Activated naive CD8-positive, alpha-beta T cell treated with anti-CD3 and anti-CD28 coated beads for 36 hours (primary cell): ENCODE measurements at places on chromosomes 1 and 21.

- no peak for DNase-seq
These were observed 72.0 kb downstream of the OLFM3 start for GRCh38 chr1:101924700-101925099.

DNA sequence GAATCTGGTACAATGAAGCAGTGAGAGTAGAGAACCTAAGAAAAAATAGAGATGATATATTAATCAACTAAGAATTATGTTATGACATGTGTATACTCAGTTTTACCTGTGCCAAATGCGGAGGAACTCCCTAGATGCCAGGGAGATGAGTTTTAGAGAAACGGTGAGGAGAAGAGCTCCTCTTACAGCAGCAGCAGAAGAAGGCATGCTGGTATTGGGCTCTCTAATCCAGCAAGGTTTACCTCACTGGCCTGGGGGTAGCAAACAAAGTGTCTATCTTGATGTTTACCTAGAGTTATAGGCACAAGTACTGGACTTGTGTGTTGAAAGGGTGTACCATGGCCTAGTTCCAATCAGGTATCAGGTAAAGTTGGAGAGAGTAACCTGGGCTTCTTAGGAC is 28.9 kb upstream of the DEPDC1 start:
- no peak for DNase-seq

DNA sequence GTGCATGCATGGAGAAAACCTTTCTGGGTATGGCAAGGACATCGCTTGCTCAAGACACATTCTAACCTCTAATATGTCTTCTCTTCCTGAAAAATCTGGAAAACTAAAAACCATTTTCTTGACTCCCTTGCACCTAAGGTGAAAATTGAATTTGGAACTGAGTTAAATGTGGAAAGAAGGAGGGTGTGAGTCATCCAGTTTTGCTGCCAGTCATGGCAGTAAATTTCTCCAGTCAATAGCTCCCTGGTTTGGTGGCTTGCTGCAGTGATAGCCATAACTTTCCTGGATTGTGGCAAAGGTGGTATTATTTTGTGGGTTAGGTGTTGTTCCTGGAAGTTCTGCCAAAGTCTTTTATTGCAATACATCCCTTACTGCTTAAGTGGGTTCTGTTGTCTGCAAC is 2.5 kb downstream of the ZCCHC17 start:
- no peak for DNase-seq

DNA sequence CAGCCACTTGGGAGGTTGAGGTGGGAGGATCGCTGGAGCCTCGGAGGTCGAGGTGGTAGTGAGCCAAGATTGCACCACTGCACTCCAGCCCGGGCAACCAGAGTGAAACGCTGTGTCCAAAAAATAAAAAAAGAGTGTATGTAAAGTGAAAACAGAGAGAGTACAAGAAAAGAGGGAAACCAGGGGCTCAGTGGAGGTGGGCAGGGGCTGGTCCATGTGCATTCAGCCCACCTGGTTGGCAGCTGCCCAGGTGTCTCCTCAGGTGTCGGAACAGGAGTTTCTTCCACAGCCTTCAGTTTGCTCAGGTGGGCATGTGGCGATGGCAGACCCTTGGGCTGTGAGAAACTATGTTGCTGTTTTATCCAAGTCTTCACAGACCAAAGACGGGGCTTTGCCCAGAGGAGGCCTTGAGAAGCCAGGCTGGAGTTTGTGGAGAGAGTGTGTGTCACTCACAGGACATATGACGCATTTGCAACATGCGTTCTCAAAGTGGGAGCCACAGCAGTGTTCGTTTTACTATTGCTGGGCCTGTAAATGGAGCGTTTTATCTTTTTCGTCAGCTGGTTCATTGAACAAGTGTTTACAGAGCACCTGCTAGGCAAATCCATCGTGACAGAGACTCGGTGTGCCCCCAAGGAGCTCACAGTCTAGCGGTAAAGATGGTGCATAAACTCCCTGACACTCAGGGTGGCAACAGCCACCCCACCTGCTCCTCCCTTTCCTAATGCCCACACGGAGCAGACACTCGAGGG is 22.4 kb upstream of the SAMD11 start:
- DNase-seq = no peak

DNA sequence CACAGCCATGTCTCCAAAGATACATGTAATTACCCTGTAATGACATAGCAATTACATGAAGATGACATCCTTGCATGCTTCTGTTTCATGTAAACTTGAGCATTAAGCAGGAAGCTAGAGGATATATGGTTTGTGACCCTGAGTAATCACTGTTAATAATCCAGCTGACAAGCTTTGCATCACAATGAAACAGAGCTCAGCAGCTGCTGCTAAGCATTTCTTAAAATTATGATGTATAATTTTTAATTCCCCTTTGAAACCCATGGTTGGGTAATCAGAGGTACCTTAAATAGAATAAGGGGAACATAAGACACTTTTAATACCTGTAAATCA is 293.5 kb downstream of the NTNG1 start:
- DNase-seq = no peak

- no peak for DNase-seq
These were observed 23.7 kb downstream of the CLIC6 start for GRCh38 chr21:34692458-34693020.

DNA sequence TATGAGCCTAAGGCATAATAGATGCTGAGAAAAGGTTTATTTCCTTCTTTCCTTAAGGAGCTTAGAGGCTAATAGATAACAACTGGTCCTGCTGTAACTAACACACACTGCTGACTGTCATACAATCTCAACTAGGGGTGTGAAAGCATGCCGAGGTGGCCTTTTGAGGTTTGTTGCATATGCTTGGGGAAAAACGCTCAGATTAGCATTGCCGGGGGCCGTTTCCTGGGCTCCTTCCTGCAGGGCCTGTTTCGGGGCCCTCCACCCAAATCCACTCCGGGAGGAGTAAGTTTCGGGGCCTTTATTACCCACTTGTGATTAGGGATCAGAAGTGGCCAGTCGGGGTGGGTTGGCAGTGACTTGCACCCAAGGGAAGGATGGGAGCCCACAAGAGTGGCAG is 27.2 kb upstream of the RCSD1 start:
- DNase-seq = peak; percentile 15

GRCh38 chr1:114008993-114009392 is 29.7 kb downstream of the OLFML3 start:
- DNase-seq = no peak

GRCh38 chr1:221344693-221345092 is 397.2 kb downstream of the DUSP10 start:
- DNase-seq = no peak

DNA sequence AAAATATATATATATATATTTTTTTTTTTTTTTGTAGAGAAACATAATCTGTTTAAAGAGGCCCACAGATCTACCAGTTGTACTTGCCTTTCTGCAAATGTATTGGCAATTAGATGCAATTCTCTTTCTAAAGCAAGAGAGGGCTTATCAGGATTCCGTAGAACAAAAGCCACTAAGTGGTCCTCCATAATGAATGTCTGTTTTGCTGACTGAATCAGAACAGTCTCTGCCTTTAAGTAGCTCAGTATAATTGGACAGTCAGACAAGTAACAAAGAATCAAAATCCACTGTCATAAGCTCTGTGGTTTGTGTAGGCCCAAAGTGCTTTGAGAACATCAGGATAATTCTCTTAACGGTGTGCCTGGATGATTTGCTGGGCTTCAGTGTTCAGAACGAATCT is 17.3 kb downstream of the SARS1 start:
- no peak for DNase-seq

GRCh38 chr1:29133861-29134694 is 10.4 kb upstream of the TMEM200B start:
- no peak for DNase-seq

GRCh38 chr1:84876353-84876752 is 16.7 kb downstream of the LPAR3 start:
- DNase-seq = no peak

- DNase-seq = no peak
These were observed 55.5 kb downstream of the CASQ2 start for GRCh38 chr1:115712911-115713609.

- DNase-seq = no peak
These were observed 4.3 kb downstream of the RAB25 start for GRCh38 chr1:156065212-156065611.
